ENCODE measurements at places on chromosomes 5 and 9.

DNA sequence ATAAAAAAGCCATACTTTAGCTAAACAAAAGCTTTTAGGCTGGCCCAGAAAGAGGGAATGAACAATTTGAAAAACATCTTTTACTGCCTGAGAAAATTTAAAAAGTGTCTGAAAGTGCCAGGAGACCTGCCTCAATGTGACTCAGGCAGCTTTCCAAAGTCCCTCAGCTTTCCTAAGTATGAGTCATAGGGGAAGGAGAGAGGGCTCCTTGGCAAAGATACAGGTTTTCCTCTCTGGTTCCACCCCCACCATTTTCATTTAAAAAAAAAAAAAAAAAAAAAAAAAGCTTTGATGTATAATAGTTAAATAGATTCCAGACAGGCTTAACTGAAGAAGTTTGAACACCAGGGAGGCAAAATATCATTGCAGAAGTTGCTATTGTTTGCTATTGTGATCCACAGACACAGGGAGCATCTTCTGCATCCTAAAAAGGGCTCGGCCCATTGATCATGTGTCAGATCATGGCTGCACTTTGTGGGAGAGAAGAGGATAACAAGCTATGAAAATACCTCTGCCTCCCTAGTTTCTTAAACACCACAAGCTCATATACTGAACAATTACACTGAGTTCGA lies 71.5 kb downstream of the MRPS27 start:
- no peak for DNase-seq

DNA sequence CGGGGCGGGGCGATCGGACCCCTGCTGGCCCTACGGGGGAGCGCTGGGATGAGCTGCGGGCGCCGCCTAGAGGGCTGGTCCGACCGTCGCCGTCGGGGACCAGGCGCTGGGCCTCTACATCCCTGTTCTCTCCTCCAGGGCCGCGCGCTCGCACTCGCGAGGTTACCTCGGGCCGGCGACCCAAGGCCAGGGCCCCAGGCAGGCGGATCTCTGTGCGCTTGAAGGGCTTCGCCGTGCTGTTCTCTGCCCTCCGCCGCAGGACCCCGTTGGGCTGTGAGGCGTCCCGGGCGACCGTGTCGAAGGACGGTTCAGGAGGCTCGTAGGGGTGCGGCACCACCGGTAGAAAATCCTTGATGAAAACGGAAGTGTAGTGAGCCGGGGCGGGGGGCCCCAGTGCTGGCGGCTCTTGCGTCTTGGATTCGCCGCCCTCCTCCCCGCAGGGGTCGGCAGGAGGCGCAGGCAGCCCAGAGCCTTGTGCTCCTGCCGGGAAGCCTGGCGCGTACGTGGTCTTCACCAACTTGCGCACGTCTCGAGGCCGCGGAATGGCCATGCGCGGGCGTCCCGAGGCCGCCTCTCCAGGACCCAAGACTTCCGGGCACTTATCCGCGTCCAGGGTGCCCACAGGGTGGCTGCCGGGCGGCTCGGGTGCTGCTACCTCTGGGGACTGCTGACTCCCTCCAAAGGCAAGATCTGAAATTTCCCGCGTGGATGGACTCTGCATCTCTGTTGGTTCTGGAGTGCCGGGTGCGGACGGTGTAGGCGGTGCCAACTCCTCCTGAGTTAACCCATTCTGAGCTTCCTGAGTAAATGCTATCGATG lies 2.0 kb downstream of the PROB1 start:
- no peak for DNase-seq

- DNase-seq = no peak
These were observed 22.5 kb upstream of the OR2S2 start for GRCh38 chr9:35980289-35981011.

DNA sequence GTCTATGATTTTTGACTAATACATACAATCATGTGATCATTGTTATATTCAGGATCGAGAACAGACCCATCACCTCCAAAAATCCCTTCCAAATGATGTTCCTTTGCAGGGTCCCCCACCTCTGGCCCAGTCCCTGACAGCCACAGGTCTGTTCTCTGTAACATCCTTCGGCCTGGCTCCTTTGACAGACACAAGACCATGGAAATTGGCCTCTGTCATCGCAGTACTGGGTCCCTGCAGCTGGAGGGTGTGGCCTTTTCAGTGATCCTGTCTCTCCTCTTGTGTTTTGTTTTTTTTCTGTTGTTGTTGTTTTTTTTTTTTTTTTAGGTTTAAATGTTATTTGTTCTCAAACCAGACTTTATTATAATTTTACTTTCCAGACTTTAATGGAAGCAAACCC lies 27.4 kb upstream of the ANKRD33B start:
- no peak for DNase-seq

DNA sequence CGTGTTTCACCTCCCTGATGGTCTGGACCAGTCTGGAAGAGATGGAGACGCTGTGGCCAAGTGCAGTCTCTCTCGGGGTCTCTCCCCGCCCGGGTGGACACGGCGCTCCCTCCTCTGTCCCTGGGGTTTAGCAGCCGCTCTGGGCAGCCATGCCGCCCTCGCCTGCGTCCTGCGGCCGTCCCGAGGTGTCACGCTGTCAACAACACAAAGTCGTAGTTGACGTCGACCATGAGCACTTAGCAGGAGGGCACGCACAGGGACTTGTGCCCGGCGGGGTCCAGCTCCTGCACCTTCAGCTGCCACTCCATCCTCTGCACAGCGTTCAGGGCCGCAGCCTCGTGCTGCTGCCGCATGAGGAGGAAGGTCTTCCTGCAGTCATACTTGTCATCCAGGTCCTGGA lies 368.9 kb downstream of the CDH9 start:
- DNase-seq = no peak

DNA sequence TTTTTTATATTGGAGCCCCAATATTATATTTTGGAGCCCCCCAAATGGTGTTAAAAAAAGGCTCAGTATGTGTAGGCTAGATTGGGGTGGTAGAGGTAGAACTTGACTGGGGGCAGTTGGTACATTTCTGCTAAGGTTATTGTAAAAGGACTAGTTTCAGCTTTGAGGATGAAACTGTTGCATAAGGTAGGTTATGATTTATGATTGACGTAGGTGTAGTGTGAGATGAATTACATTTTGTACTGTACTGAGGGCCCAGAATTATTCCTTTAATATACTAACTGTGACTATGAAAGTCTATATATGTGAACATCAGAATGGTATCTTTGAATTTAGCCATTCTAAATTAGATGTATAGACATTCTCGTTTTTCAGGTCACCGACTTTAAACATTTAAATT lies 3.6 kb downstream of the RIC1 start:
- DNase-seq = no peak

GRCh38 chr9:17191082-17191481 lies 56.2 kb downstream of the CNTLN start:
- DNase-seq = no peak

All from head of caudate nucleus (tissue), 42 donors.